ENCODE measurements at places on chromosomes 3 and 15.

DNA sequence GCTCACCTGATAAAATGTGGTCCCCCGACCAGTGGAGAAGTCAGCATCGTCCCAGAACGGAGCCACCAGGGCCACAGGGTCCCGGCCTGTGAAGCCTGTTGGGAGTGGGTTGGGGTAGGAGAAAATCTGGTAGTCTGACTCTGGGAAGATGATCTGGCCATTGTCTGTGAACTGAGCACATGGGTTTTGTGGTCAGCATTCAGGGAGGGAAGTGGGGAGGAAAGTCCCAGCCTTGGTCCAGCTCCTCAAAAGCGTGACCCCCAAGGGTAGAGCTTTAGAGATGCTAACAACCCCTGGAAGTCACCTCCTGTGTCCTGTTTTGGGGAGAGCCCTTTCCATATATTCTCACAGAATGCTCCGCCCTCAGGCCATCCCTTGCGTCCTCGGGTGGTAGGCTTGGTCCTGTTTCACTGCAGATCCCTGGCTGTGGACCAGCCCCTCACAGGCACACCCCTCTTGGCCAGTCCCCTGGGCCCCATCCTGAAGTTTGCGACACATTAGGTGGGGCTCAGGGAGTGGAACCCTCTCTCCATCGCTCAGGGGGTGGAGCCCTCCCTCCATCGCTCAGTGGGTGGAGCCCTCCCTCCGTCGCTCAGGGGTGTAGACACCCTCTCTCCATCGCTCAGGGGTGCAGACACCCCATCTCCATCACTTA, 40.0 kb downstream of the MUC4 start:
- no peak for DNase-seq

GRCh38 chr15:36401586-36401966, 177.8 kb upstream of the CDIN1 start:
- no peak for DNase-seq

DNA sequence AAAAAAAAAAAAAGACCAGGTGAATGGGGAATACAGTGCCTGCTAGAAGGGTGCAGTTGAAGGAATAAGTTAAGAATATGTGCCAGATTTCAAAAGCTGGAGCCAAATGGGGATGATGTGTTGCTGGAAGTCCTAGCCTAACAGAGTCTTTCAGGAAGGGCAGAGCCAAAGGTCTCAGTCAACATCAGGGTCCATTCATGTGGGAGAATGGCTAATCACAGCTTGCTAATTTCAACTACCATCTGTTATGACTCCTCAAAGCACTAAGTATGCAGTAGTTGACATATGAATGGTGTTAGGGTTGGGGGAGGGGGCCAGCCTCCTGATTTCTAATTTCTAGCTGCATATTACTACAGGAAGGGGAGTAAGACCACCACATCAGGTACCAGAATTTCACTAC, 4.4 kb downstream of the ZBTB38 start:
- DNase-seq = no peak

DNA sequence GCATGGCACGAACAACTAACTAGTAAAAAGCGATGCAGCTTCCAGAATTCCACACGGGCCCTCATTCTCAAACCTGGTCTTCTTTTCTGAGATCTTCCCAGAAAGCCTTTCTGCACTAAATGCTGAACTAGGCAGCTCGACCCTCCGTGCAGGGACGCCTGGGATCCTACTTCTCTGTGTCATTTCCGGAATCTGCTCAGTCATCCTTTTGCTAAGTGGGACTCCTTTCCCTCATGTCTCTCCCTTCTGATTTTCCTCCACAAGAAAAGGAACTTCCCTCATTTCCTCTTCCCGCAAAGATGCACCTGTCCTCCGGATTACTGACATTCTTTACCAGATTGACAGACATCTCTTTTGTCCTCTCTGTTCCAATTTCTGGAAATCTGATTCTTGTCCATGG, 9.2 kb upstream of the HES1 start:
- DNase-seq = no peak

DNA sequence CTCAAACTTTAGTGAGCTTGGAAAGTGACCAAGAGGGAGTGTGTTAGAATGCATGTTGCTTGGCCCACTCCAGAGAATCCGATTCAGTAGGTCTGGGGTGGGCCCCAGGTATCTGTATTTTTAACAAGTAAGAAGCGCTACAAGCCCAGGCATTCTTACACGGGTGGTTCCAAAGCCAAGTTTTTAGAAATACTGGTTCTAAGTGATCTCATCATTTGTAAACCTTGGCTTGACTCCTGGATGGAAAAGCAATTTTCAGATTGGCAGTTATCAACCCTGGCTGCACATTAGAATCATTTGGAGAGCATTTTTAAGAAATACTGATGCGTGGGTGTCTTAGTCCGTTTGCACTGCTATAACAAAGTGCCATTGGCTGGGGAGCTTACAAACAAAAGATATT, 27.3 kb upstream of the ST8SIA2 start:
- DNase-seq = no peak

GRCh38 chr3:16427103-16427965, 86.2 kb downstream of the RFTN1 start:
- DNase-seq = no peak

DNA sequence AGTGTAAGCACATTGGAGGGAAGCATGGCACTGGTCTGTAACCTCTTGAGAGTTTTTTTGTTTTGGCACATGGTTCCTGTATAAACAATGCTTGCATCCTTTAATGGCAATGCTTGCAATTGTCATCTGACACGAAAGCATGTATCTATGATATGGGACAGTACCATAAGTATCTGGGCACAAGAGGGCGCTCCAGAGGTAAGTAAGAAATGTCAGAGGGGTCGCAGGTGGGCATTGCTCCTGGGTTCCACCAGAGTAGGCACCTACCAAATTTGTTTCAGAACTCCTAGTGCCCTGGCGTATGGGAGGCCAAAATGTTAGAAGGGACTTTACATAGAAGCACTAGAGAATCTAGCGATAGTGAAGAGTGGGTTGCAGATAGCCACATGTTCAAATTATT, 58.7 kb upstream of the BCHE start:
- no peak for DNase-seq

DNA sequence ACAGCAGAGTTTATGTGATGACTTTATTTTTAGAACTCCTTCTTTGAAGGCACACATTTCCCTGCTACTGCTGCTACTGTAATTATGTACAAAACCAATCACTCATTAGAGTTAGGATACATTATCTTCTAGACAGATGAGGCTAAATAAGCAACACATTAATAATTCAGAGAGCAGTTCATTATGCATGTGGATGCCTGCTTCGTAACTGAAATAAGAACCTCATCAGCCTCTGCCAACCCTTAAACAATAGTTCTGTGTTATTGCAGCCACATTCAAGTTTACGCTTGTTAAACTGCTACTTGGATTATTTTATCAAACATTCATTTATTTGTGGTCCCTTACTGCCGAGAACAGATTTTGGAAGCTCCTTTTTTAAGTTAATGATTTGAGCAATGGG, 52.5 kb upstream of the C15orf61 start:
- no peak for DNase-seq

- no peak for DNase-seq
Observed at GRCh38 chr3:26962492-26963360, 340.2 kb downstream of the LRRC3B start.

GRCh38 chr3:127978636-127979035, 63.6 kb downstream of the KBTBD12 start:
- DNase-seq = no peak

DNA sequence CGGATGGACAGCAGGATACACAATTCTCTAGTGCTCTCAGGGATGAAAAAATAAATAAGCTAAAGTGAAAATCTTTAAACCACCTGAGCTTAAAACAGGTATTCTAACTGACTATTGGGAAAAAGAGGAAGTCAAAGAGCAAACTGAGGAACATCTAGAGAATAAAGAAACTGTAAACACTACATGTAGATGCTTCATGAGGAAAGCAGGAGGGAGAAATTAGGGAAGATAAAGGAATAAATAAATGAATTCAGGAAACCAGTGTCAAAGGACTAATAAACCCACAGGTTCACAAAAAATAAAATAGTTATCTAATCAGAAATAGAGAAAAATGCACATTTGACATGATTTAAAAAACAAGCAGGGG, 525 bp upstream of the MCCC1 start:
- DNase-seq = no peak

DNA sequence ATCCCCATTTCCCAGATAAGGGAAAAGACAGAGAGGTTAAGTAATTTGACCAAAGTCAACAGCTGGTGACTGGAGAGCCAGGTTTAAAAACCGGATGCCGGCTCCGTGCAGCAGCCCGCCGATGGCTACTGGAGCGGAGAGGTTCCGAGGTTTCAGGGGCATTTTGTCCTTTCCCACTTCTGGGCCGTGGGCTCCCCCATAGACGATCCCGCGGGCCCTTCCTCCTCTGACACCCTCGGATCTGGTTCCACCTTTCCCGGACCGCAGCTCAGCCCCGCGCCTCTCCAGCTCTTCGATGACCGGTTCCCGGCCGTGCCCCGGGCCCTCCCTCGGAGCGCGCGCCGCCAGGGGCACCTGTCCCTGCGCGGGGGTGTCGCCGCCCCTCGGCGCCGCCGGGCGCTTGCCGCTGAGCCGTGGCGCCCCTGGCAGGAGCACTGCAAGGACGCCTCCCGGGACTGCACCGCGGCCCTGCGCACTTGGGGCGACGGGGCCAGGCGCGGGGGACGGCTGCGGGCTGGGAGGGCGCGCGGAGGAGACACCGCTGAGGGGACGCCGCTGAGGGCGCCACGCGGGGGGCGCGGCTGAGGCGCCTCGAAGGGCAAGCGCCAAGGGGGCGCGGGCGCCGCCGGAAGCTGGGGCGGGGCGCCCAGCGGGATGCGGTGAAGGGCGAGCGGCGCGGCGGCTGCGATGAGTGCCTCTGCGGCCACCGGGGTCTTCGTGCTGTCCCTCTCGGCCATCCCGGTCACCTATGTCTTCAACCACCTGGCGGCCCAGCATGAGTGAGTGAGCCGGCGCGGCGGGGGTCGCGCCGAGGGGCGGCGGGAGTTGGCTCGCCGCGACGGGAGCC, at the start of gene TM6SF1:
Gene TM6SF1 (plus strand): TSS at position 652 of the 847 bp plus-strand sequence. CDS start 36 bp downstream, at position 688.
- DNase-seq = peak; percentile 6

- DNase-seq = no peak
Observed at GRCh38 chr3:167406876-167407492, 26.9 kb upstream of the ZBBX start.
